ENCODE measurements at places on chromosomes 6 and 20.
A peak's percentile ranks its signal among the peaks of the same experiment; 100 is the strongest.

GRCh38 chr20:62381202-62381797 lies 5.6 kb upstream of the RPS21 start:
- no peak for DNase-seq

- DNase-seq, result no peak
These were observed 58.3 kb upstream of the GGTLC1 start for GRCh38 chr20:24046888-24047287.

DNA sequence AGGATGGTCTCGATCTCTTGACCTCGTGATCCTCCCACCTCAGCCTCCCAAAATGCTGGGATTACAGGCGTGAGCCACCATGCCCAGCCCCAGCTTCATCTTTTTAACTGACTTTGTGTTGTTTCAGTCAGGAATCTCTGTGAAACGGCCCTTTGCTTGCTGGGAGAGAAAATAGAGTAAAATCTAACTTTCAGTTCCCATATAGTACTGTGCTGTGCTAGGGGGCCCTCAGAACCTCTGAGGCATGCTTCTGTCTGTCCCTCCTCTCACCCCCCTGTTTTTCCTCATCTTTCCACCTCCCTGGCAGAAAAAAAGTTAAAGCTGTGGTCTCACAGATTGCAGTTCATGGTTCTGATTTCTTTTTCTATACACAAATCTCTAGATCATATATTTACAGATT lies 48.4 kb downstream of the LRP11 start:
- no peak for DNase-seq

- DNase-seq, result no peak
These were observed 5.2 kb downstream of the MAFB start for GRCh38 chr20:40683894-40684268.

- DNase-seq, result no peak
These were observed 21.5 kb downstream of the NOL4L start for GRCh38 chr20:32563311-32564272.

DNA sequence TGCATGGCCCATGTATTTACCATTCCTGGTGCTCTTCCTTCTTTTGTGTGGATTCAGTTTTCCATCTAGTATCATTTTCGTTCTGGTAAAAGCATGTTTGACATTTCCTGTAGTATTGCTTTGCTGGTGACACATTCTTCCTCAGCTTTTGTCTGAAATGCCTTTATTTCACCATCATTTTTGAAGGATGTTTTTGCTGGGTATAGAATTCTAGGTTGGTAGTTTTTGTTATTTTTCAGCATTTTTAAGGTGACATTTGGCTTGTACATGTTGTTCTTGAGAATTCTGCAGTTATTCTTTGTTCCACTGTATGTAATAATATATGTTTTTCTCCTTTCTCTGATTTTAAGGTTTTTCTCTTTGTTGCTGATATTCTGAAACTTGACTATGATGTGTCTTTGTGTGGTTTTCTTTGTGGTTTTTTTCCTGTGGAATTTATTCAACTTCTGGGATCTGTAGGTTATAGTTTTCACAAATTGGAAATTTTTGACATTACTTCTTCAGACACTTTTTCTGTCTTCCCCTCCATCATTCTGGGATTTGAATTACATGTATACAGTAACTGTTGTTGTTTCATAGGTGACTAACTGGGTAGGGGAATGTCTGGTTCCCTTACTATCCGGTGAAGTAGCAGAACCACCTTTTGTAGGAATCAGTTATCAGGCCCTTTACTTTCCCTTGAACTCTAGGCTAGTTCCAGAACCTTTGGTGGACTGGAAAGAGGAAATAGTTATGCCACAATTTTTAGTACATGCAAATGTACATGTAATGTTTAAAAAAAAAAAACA lies 30.2 kb downstream of the SNX9 start:
- DNase-seq, result no peak

DNA sequence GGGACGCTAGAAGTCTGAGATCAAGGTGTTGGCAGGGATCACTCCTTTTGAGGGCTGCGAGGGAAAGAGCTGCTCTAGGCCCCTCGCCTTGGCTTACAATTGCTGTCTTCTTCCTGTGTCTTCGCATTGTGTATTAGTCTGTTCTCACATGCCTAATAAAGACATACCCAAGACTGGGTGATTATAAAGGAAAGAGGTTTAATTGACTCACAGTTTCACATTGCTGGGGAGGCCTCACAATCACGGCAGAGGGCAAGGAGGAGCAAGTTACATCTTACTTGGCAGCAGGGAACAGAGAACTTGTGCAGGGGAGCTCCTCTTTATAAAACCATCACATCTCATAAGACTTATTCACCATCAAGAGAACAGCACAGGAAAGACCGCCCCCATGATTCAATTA lies 102.5 kb upstream of the ASF1A start:
- DNase-seq, result no peak

- DNase-seq, result peak; percentile 89
These were observed at the start of gene SYCP2L for GRCh38 chr6:10886691-10887502. Gene SYCP2L (plus strand): TSS chr6:10887052. CDS start chr6:10887127, 75 bp downstream.

DNA sequence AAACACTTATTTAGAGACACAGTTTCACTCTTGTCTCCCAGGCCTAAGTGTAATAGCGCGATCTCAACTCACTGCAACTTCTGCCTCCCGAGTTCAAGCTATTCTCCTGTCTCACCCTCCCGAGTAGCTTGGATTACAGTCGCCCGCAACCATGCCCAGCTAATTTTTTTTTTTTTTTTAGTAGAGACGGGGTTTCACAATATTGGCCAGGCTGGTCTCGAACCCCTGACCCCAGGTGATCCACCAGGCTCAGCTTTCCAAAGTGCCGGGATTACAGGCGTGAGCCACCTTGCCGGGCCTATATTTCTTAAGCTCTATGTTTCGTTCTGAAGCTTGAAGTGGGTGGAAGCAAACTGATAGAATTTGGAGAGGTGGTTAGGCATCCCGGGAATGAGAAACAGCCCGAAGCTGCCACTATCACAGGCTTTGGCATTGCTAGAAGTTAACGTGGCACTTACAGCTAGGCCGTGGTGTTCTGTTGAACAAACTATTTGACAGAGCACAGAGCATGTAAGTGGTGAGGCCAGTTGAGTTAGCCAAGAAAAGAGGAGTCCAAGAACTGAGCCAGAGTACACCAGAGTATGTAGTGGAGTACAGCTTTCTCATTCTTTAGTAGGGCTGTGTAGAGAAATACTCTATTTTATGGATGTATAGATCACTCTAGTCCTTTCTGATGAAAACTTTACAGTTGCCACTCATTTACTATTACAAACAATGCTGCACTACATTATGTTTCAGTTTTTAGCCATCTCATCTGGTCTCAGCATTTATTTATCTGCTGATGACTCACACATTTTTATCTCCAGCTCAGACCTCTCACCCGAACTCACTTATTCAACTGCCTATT lies 62.0 kb upstream of the HFE start:
- peak; percentile 77 for DNase-seq

DNA sequence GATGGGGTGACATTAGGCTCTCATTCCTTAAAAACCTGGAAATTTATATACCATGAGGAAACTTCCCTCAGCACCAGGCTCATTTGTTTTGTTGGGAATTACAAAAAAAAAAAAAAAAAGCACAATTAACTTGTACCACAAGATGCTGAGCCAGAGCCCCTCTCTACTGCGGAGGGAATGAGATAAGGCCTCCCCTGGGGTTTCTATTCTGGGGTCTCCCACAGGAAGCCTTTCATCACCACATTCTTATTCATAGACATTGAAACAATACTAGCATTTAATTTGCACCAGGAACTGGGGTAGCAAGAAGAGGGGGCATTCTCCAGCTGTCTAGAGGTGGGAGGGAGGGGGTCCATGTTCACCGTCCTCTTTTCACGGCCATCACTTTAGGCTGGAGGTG lies 23.0 kb upstream of the RPS6KA2 start:
- DNase-seq, result no peak

GRCh38 chr6:132789396-132789776 lies 9.1 kb downstream of the SLC18B1 start:
- no peak for DNase-seq

DNA sequence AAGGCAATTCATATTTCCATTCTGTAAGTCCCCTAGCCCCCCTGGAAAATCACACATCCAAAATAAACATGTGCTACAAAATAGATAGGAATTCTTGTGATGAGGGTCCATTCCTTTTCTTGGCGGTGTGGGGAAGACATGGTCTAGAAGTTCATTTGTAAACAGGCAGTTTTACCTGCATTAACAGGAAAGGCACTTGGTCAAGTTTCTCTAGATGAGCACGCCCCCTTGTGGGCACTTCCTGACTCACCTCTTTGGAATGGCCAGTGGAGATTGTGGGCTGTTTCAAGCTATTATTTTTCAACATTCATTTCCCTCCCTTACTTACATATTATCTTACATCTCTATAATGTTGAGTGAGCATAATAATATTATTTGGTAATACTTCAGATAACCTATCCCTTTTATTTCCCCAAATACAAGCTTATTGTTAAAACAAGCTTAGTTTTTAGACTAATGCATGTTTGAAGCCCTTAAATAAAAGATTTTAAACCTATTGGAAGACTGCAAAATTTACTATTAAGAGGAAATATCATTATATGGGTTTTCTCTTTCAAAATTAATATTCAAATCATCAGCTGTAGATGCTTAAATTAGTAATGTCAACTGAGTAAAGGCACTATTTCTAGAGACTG lies 92.1 kb downstream of the TASP1 start:
- peak; percentile 71 for DNase-seq

DNA sequence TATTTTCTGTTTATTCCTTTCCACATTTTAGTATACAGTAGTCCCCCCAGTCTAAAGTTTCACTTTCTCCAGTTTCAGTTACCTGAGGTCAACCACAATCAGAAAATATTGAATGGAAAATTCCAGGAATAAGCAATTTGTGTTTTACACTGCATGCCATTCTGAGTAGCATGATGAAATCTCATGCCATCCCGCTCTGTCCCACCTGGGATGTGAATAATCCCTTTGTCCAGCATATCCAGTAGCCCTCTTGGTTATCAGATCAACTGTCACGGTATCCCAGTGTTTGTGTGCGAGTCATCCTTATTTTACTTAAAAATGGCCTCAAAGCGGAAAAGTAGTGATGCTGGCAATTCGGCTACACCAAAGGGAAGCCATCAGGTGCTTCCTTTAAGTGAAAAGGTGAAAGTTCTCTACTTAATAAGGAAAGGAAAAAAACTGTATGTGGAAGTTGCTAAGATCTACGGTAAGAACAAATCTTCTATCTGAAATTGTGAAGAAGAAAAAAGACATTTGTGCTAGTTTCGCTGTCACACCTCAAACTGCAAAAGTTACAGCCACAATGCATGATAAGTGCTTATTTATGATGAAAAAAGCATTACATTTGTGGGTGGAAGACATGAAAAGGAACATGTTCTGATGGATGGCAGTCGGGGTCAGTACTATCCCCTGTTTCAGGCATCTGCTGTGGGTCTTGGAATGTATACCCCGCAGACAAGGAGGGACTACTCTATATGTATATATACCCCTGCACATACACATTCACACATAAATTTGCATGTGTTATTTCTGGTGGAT lies 11.3 kb downstream of the NOX3 start:
- DNase-seq, result peak; percentile 77

DNA sequence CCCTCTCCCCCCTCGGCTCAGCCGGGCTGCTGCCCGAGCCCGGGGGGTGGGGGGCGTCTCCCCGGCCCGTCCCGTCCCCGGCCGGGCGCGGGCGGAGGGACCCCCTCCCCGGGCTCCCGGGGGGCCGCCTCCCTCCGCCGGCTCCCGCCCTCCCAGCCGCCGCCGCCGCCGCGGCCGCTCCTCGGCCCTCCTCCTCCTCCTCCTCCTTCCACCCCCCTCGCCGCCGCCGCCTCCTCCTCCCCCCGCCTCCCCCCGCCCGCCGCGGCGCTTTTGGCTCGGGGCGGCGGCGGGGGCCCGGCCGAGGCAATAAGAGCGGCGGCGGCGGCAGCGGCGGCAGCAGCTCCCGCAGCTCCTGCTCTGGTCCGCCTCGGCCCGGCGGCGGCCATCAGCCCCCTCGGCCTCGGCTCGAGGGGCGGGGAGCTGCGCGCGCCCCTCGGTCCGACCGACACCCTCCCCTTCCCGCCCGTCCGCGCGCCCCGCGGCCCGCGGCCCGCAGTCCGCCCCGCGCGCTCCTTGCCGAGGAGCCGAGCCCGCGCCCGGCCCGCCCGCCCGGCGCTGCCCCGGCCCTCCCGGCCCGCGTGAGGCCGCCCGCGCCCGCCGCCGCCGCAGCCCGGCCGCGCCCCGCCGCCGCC lies 38.7 kb downstream of the GNAS start:
- DNase-seq, result peak; percentile 40

GRCh38 chr6:149389509-149390297 lies 10.4 kb upstream of the SUMO4 start:
- no peak for DNase-seq

- DNase-seq, result no peak
These were observed 116.8 kb upstream of the BEND6 start for GRCh38 chr6:56838016-56838555.

DNA sequence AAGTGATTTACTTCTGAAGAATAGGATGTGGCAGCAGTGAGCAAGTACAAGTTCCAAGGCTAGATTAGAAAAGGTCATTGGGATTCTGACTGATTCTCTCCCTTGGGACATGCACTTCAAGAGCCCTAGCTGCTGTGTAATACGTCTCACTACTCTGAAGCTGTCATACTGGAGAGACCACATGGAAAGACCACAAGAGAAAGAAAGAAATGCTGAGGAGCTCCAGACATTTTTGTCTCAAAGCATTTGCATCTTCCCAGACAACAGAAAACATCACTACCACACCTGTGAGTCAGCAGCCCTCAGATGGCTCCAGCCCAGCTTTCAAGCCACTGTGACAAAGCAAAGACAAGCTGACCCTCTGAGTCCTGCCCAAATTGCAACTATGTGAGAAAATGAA lies 20.7 kb downstream of the TENT5A start:
- no peak for DNase-seq

DNA sequence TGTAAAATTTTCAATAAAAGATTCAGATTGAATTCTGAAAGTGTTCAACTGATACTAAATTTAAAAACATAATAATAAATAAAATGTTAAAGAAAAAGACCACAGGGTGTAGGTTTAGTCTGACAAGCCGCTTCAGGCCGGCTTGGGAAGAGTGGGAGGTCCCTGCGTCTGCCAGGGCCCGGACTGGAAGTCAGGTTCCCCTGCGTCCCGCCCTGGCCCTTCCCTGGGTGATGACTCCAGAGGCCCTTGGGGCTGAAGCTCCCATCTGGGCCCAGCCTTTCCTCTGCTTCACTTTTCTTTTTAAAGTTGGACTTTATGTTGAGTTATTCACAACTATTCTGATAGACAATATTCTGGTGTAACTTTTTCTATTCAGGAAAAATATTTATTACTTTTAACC lies 93.3 kb downstream of the SMOC2 start:
- no peak for DNase-seq

- DNase-seq, result no peak
These were observed 167.1 kb upstream of the ZNF337 start for GRCh38 chr20:25863536-25864325.

- DNase-seq, result peak; percentile 31
These were observed 478.8 kb downstream of the CD83 start for GRCh38 chr6:14596410-14596809.

DNA sequence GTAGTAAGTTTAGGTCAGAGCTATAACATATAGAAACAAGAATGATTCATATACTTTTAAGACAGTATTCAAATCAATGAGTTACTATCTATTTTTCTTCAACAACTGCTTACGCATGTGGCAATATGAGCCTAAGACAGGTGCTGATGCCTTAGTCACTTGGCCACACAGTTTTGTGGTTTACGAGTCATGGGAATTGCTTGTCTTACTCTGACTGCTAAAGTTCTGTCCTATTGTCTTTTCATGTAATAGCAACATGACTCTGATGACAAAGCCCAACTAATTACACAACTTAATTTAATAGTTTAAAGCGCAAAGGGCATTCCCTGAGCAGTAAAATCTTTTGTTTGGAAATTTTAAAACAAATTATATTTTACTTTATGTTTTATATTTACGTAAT lies 159.3 kb upstream of the CENPW start:
- peak; percentile 76 for DNase-seq

- no peak for DNase-seq
These were observed 85.1 kb downstream of the AGPAT4 start for GRCh38 chr6:161188547-161189465.

- DNase-seq, result no peak
These were observed 49.7 kb downstream of the SLC22A23 start for GRCh38 chr6:3406891-3407809.
